Smooth muscle cell of the coronary artery (primary cell): ENCODE measurements at places on chromosomes 6 and 20. TPM values are rescaled to one million over a fixed set of nuclear protein-coding genes. Genes with fewer than 3 reads are reported as not detected.

The ULBP3 gene
- 5.0 and 5.2 TPM in 2 replicates for total RNA-seq

The PTPRT gene
- total RNA-seq: not detected in 2 replicates

The PERP gene
- total RNA-seq: 8.9 and 14.3 TPM in 2 replicates

The NOX3 gene
- not detected in 2 replicates for total RNA-seq

The POM121L2 gene
- total RNA-seq: not detected in 2 replicates

The EPHA7 gene
- under 0.01 and 0.75 TPM in 2 replicates for total RNA-seq

The HLA-DMB gene
- 0.08 and 0.12 TPM in 2 replicates for total RNA-seq

The CALHM5 gene
- 5.9 and 10.1 TPM in 2 replicates for total RNA-seq

The TINAG gene
- total RNA-seq: not detected in 2 replicates

The NTSR1 gene
- under 0.01 and 0.12 TPM in 2 replicates for total RNA-seq

The SERAC1 gene
- 8.5 and 10.4 TPM in 2 replicates for total RNA-seq

The PSMA7 gene
- 465 and 472 TPM in 2 replicates for total RNA-seq

The SLC35F1 gene
- total RNA-seq: not detected in 2 replicates

The KLC4 gene
- total RNA-seq: 15.2 and 23.5 TPM in 2 replicates

The ZNF311 gene
- total RNA-seq: 0.94 and 0.98 TPM in 2 replicates

The IL17A gene
- not detected in 2 replicates for total RNA-seq

The CYP21A2 gene
- 0.08 TPM in 1 of 2 replicates, not detected in the other for total RNA-seq

The HMGCLL1 gene
- total RNA-seq: not detected in 2 replicates

The RBBP8NL gene
- not detected in 2 replicates for total RNA-seq

The TNXB gene
- total RNA-seq: 1.1 and 55.9 TPM in 2 replicates

The RIPPLY2 gene
- total RNA-seq: under 0.01 TPM in 1 of 2 replicates, not detected in the other

The MAPK13 gene
- total RNA-seq: 2.4 and 10.1 TPM in 2 replicates

The THBS2 gene
- 1,023 and 3,001 TPM in 2 replicates for total RNA-seq

The C6orf132 gene
- total RNA-seq: 0.12 and 0.75 TPM in 2 replicates

The ZFP57 gene
- 0.82 TPM in 1 of 2 replicates, not detected in the other for total RNA-seq

The PROKR2 gene
- not detected in 2 replicates for total RNA-seq

The TUBB1 gene
- total RNA-seq: not detected in 2 replicates

The SIRPA gene
- 6.0 and 8.2 TPM in 2 replicates for total RNA-seq

The EYA4 gene
- total RNA-seq: under 0.01 and 3.3 TPM in 2 replicates

The ALDH5A1 gene
- 0.82 and 1.7 TPM in 2 replicates for total RNA-seq

The SLC22A2 gene
- 0.15 TPM in 1 of 2 replicates, not detected in the other for total RNA-seq

The BPI gene
- 0.12 and 0.30 TPM in 2 replicates for total RNA-seq

The C6orf163 gene
- total RNA-seq: 0.83 and 0.94 TPM in 2 replicates

The OR2H2 gene
- not detected in 2 replicates for total RNA-seq

The HLA-DRA gene
- 0.82 TPM in 1 of 2 replicates, not detected in the other for total RNA-seq

The MYH7B gene
- total RNA-seq: under 0.01 and 0.47 TPM in 2 replicates

The DEF6 gene
- total RNA-seq: 0.53 and 0.70 TPM in 2 replicates

The TREM1 gene
- total RNA-seq: 1.5 TPM in 1 of 2 replicates, not detected in the other

The MEP1A gene
- not detected in 2 replicates for total RNA-seq

The SAMD5 gene
- 0.08 and 0.12 TPM in 2 replicates for total RNA-seq

The RGS17 gene
- total RNA-seq: 2.7 and 12.7 TPM in 2 replicates
